ENCODE measurements at places on chromosomes 7 and 10.

DNA sequence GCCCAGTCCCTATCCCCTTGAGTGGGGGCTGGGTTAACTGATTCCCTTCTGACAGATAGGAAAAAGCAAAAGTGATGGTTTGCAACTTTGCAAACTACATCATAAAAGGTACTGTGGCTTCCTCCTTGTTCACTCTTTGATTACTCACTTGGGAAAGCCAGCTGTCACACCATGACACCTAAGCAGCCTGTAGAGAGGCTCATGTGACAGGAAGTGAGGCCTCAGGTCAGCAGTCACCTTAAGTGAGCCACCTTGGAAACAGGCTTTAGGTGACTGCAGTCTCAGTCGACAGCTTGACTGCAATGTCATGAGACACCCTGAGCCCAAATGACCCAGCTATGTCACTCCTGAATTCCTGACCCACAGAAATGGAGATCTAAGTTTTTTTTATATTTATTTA lies 4.3 kb upstream of the CHCHD2 start:
- DNase-seq = no peak

DNA sequence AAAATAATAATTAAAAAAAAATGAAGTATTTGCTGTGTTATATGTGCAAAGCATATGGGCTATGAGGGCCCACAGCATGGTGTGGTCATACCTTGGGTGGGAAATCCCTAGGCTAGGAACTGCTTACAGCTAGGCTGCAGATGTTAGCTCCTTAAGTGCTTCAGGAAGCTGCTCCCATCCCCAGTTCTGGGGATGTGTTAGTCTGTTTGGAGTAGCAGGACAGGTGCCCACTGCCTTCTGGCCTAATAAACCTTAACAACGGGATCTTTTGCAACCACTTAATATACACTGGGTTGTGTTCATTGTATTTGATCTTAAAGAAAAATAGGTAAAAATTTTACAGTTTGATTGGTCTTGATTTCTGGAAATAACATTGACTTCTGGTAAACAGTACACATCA lies 46.3 kb downstream of the HK1 start:
- DNase-seq = no peak

DNA sequence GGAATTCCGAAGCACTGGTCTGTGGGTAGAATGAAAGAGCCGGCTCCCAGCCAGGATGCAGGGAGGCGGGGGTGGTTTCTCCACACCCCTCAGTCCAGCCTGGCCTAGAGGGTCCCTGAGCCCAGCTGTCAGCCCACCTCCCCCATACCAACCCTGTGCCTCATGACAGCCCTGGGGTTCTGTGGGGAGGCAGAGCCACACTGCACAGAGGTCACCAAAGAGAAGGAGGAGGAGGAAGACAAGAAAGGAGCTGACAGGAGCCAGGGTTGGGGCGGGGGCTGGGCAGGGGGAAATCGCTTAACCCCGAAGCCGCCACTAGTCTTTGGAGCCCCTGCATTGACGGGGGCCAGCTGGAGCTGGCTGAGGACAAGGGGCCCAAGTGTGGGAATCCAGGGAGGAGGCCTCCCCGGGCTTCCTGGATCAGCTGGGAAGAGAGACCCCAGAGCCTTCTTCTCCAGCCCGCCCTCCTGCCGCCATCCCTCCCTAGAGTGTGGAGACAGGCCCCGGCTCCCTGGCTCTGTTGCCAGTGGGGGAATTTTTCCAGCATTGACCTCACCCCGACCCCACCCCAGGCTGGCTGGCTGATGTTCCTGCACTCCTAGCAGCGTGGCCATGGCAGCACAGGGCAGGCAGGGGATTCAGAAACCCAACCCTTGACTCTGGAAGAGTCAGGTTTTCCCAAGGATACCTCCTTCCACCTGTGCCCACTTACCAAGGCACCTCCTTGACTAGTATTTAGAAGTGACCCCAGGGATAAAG lies 32.5 kb downstream of the KAZALD1 start:
- no peak for DNase-seq

- DNase-seq = no peak
Measured at GRCh38 chr7:47328392-47329319, 253.3 kb downstream of the TNS3 start.

DNA sequence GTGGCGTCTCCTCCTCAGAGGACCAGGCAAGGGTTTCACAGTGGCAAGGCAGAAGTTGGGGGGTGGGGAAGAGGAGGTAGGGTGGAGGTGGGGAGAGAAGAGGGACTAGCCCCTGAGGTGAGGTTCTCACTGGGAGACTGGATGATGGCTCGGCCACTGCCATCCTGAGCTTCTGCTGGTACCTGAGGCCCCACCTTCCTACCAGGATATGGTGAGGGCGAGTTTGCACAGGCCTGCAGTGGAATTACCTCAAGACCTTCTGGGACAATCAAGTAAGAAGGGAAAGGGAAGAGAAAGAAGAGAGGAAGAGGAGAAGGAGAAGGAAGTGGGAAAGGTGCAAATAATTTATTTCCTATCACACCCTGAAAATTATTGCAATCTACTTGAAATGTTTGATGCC lies 111.8 kb upstream of the GDF10 start:
- DNase-seq = no peak

DNA sequence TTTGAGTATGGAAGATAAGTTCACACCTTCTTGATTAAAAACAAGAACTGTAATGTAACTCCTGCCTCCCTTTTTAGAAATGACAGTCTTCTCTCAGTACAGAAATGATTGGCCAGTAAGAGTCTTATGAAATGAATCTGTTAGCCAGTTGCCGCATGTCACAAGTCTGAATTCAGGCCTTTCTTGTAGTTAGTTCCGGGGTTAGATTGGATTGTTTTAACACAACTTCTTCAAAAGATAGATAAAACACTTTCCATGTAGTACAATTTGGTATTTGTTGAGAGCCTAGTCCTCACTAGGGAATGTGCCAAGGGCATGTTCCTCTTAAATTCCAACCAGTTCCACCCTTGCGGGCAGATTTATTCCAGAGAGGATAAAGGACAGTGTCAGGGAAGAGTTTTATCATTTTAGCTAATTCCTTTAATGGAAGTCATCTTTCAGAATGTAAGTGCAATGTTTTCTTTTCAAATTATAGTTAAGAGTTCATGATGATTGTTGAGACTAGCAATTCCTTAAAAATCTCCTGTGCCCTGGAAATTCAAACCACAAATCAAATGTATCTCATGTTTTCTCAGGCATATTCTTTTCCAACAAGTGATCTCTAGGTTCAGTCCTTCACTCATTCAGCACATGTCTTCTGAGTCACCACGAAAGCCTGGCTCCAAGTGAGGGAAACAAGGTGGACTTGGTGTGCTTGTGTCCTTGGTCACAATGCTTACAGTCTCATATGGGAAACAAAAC lies 4.1 kb downstream of the FHIP2A start:
- DNase-seq = no peak
